ENCODE measurements at places on chromosomes 7 and 10. TPM values are rescaled to one million over a fixed set of nuclear protein-coding genes. Genes with fewer than 3 reads are reported as not detected.

The STN1 gene
- 13.9 TPM for total RNA-seq

The SH2D4B gene
- not detected for total RNA-seq

The KRIT1 gene
- total RNA-seq, result 59.8 TPM

The TET1 gene
- total RNA-seq, result 82.5 TPM

The OR6B1 gene
- not detected for total RNA-seq

The CLCN1 gene
- total RNA-seq, result 0.23 TPM

The GALNT17 gene
- total RNA-seq, result 65.6 TPM

The CWF19L1 gene
- total RNA-seq, result 34.4 TPM

The ACTR3C gene
- total RNA-seq, result 1.5 TPM

The CREM gene
- 40.9 TPM for total RNA-seq

The LRRC18 gene
- not detected for total RNA-seq

The NXPH1 gene
- total RNA-seq, result 5.2 TPM
